ENCODE measurements at places on chromosomes 4 and X. TPM values are rescaled to one million over a fixed set of nuclear protein-coding genes. Genes with fewer than 3 reads are reported as not detected.

DNA sequence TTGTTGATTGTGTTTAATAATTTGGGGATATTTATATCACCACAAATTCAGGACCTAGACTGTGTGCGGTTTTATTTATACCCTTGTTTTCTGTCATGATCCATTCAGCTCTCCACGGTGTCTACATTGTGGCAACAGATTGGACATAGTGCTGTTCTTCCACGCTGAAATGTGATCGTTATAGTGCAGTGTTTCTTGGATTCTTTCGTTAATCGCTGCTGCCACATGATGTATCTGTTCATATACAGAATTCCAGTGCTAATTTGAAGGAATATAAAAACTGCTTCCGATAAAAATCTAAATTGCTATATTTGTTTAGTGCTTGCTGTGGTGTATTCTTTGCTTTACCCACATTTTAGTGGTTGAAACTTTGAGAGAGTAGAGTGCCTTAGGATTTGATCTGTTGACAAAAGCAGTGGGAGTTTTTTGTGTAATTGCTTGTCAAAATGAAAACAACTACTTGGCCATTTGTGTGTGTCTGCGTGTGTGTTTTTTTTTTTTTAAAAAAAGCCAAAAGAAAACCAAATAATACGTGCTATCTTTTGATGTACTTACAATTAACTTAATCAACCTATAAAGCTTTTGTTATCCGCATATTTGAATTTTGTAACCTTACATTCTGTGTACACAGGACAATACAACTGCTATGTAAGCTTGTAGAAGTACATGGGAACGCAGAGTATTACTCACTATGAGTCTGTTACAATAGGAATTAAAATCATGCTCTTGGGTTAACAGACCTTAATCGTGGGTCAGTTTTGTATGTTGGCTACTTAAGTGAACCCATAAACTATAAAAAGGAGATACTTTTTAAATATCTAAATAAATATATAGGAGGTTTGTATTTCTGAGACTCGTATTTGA, 353.3 kb downstream of the ARHGAP24 start:
- H3K27ac ChIP-seq: peak overlapping the region; percentile 64
- DNase-seq: peak; percentile 71
- H3K36me3 ChIP-seq: no peaks in the 10 kb centered on the region
- H3K4me3 ChIP-seq: peak overlapping the region; percentile 39
- H3K27me3 ChIP-seq: no peaks in the 10 kb centered on the region
- peaks cover 8% of the 10 kb centered on the region for H3K4me1 ChIP-seq

Gene F8A3
- total RNA-seq: 0.99 TPM

DNA sequence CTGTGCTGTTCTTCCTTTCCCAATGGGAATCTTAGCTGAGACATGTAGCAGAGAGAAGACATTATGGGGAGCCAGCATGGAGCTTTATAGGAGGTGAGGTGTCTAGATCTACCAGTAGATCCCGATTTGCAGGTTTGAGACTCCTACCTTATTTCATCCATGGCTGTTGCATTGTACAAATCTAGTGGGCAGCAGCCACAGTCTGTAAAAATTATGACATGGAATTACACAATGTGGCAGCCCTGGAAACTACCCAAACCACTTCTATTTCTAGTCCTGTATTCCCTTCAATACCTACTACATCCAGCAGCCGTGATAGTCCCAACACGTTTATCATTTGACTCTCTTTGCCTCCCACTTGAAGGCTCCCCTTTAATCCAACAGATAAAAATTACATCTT, 8.1 kb downstream of the ATP7A start:
- H3K4me1 ChIP-seq: no peaks in the 10 kb centered on the region
- no peak overlapping the region for H3K27ac ChIP-seq
- no peaks in the 10 kb centered on the region for H3K36me3 ChIP-seq
- DNase-seq: peak; percentile 40

DNA sequence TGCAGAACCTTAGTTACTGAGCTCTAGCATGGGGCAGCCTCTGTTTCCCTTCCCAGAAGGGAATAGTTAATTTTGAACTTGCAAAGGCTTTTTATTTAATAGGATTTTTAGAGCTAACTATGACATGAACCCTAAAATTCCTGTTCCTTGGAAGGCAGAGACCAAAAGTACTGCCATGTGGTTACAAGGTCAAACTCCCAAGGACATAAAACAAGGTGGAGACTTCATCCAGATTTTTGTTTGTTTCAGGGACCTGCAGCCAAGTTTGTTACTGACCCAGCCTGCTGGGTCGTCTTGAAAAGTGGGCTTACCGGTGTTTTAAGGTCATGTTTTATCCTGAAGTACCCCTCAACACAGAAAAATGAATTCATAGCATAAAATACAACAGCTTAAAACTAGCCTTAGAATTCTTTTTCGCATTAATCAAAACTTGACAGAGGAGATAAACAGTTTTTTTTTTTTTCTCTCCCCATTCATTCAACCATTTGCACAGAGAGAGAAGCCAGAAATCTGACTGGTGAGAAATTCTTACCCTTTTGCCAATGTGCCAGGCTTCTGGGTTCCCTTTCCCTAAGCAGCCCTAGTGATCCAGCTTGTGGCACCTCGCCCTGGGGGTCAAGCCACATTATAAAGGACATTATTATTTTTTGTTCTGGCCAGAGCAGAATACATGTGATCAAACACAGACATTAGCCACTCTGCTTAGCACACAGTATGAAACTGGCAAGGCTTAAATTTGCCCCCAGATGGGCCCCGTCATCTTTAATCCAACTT, 21.5 kb upstream of the GRPEL1 start:
- H3K27ac ChIP-seq: no peak overlapping the region
- H3K4me3 ChIP-seq: no peak overlapping the region
- no peaks in the 10 kb centered on the region for H3K27me3 ChIP-seq
- no peaks in the 10 kb centered on the region for H3K4me1 ChIP-seq
- DNase-seq: no peak
- no peaks in the 10 kb centered on the region for H3K36me3 ChIP-seq
